ENCODE measurements at places on chromosomes 3 and 15. TPM values are rescaled to one million over a fixed set of nuclear protein-coding genes. Genes with fewer than 3 reads are reported as not detected.

DNA sequence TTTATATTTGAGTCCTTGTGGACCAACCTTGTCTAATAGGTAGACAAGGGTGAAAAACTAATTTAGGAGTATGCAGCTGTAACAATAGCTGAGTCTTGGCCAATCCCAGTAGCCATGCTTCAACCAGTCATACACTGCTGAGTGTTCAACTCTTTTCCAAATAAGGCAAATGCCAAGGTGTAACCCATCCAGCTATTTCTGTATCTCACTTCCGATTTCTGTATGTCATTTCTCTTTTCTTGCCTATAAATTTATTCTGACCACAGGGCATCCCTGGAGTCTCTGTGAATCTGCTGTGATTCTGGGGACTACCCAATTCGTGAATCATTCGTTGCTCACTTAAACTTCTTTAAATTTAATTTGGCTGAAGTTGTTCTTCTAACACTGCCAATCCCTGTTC lies 93.2 kb downstream of the MAGI1 start:
- DNase-seq: no peak

DNA sequence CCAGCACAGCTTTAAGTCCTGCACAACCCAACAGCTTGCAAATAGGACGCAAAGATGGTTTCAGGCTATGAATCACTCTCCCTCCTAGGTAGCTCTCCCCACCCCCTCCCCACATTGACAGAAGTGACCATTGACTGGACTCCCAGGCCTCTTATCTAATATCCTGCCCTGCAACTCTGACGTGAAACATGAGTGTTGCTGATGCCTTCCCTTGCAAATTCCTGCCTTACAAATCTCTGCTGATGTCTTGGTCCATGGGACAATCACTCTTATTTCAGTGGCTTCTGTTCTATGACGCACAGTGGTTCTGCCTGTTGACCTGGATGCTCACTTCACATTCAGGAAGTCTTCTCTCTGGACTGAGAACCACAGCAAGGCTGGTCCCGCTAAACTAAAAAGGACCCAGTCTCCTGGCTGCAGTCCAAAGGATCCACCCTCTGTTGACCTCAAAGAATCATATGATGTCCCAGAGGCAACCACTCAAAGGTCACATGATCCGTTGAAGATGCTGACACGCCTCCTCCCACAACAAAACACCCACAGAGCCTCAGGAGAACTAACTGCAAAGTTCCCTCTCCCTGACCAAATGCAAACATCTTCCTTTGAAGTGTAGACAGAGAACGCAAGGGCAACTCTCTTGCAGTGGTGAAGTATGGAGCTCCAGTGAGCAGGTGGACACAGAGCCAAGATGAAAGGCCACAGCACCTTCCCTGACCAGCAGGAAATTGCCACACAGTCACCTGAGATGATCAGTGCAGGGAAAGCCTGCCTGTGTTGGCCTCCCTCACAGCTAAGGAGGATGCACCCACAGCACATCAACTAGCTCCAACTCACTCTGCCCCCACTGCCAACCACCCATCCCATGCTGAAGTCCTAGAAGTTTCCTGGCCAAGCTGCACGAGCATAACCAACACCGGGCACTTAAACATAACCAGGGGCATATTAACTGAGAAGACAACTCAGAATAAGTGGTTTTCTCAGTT lies 112.3 kb downstream of the ADAMTS17 start:
- DNase-seq: no peak

Gene A4GNT
- total RNA-seq: not detected

DNA sequence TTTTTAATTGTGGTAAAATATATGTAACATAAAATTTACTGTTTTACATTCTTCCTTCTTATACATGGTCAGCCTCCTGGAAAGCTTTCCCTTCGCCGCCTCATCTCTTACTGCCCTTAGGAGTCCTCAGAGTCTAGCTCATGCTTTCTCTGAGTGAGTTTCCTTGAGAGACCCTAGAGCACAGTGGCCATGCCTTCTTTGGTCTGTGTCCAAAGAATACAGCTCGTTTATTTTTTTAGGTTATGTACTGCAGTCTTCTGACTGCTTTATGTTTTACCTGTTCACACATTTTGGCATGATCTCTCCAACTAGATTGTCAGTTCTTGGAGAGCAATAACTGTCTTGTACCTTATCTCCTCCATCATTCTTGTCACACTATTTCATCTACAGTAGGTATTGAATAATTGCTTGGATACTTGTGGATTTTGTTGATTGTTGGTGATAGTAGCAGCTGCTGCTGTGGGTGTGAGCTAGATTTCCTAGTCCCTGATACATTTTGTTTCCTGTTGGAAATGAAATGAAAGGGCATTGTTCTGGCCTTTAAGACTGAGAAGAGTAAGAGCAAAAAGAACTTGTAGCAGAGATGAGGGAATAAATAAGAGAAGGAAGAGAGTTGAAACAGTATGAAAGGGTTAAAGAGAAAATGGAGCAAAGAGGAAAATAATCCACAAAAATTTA lies 10.9 kb downstream of the ARIH2 start:
- no peak for DNase-seq

DNA sequence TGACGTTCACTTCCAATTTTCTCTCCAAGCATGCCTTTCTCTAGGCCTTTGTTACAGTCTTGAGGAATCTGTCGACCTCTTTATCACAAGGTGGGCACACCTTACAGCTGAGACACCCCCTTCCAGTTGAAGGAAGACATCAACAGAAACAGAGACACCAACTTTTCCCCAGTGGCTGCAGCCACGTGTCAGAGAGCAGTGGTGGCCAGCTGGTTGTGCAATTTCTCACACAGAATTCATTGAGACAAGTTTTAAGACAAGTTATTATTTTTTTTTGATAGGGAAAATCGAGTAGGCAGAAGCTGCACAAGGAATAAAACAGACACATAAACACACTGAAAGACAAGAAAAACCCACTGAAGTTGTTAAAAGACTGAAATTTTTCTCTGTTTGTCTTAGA lies 436.7 kb upstream of the MDFIC2 start:
- DNase-seq: no peak

GRCh38 chr3:187165144-187165543 lies 25.8 kb upstream of the RPL39L start:
- DNase-seq: peak; percentile 45

Gene FSIP1
- total RNA-seq: 0.42 TPM

DNA sequence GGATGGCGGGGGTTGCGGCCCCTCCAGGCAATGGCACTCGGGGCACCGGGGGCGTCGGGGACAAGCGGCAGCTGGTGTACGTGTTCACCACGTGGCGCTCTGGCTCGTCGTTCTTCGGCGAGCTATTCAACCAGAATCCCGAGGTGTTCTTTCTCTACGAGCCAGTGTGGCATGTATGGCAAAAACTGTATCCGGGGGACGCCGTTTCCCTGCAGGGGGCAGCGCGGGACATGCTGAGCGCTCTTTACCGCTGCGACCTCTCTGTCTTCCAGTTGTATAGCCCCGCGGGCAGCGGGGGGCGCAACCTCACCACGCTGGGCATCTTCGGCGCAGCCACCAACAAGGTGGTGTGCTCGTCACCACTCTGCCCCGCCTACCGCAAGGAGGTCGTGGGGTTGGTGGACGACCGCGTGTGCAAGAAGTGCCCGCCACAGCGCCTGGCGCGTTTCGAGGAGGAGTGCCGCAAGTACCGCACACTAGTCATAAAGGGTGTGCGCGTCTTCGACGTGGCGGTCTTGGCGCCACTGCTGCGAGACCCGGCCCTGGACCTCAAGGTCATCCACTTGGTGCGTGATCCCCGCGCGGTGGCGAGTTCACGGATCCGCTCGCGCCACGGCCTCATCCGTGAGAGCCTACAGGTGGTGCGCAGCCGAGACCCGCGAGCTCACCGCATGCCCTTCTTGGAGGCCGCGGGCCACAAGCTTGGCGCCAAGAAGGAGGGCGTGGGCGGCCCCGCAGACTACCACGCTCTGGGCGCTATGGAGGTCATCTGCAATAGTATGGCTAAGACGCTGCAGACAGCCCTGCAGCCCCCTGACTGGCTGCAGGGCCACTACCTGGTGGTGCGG lies 1.9 kb downstream of the CHST2 start:
- DNase-seq: no peak

DNA sequence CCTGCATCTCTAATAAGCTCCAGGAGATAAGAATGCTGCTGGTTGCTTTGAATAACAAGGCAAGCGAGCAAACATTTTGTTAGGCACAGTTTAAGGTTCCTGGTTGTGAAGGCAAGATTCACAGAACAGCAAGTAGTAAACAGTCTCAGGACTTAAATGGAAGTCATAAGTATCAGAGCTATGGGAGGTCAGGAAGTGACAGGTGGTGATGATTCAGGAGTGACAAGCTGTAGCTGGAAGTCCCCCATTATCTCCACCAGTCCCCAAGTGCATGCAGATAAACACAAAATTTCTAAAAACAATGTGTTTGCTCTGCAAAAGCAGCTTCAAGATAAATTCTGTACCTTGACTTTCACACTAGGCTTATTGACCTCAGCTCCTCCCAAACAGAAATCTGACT lies 3.3 kb downstream of the FETUB start:
- DNase-seq: no peak

DNA sequence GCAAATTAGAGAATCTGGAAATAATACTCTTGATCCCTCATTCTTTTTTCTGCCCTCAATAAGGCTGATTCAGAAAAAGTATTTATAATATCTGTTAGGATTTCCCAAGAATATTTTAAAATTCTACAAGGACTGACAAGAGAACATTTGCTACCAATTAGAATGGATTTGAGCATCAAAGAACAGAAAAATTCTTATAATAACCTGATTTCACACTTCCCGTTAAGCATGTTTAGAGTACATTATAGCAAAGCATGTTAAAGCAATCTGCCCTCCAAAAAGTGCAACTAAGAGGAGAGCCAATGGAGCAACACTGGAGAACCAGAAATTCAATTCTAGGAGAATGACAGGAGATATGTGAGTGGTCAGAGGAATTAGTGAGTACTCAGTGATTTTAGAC lies 57.2 kb downstream of the THBS1 start:
- DNase-seq: no peak

DNA sequence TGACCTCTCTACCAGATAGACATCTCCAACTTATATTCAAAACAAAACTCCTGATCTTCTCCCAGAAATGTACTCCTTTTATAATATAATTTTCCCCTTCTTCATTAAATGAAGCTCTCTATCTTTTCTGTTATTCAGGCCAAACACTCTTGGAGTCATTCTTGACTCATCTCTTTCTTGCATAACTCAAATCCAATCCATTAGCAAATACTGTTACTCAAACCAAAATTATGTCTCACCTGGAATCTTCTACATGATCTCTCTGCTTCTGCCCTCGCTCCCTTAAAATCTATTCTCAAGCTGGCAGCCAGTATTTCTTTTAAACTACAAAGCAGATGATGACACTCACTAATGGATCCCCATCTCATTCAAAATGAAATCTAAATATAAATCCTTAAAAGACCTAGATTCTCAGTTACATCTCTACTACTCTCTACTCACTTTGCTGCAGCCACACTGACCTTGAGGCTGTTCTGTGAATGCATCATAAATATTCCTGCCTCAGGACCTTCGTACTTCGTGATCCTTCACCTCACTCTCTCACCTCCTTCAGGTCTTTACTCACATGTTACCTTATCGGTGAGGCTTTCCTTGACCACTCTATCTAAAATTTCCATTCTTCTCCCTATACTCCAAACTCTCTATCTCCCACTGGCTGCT lies 160.9 kb downstream of the TBC1D5 start:
- no peak for DNase-seq

- DNase-seq: no peak
Observed at GRCh38 chr3:177828208-177828565, 630.9 kb upstream of the TBL1XR1 start.

GRCh38 chr3:40615918-40616819 lies 91.4 kb downstream of the ZNF621 start:
- DNase-seq: no peak

GRCh38 chr3:67048715-67049074 lies 50.6 kb downstream of the KBTBD8 start:
- no peak for DNase-seq

- DNase-seq: no peak
Observed at GRCh38 chr15:59484399-59484798, 46.4 kb downstream of the FAM81A start.
